ENCODE measurements at places on chromosomes 11 and 22.

- DNase-seq = no peak
Measured at GRCh38 chr11:59200423-59200746, 12.3 kb downstream of the MPEG1 start.

GRCh38 chr11:66432597-66432996 is 6.1 kb downstream of the MRPL11 start:
- DNase-seq = no peak

DNA sequence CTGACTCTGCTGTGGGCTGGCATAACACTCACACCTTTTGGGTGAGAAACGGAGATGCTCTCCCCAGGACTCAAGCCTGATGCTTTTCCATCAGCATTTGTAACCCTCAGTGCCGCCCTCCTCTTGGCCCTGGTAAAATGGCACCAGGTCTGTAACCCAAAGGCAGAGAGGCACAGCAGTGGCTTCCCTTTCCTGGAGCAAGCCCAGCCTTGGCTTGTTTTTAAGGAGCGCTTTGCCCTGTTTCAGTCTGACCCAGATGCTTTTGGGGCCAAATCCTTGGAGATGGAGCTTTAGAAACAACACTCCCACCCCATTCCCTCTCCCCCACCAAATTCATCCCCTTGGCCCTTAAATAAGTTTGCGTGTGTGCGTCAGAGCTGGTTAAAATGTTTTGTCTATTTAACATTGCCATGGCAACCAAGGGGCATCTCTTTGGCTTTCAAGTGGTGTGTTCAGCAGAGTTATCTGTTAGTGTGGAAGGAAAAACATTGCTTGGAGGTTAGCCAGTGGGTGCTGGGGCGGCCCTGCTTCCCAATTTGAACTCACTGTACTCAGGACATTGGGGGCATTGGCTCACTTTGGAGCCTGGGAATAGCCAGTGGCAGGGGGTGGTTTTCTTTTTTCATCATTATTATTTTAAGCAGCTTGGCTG is 134.1 kb downstream of the NAV2 start:
- DNase-seq = no peak

GRCh38 chr11:3926458-3927095 is 71.1 kb downstream of the STIM1 start:
- no peak for DNase-seq

DNA sequence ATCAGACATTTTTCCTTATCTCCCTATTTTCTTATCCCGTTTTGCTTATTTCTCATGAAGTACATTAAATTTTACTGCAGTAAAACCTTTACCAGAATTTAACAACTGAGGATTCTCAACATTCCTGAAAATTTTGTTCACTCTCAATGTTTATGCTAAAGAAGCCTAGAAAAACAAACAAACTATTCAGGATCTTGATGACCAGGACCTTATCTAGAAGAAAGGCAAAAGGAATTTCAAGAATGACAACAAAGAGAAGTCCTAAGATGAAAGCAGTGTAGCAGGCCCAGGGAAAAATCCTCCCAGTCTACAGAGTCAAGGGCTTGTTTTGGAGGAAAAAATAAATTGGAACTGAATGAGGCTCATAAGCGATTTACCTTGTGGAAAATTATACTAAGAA is 283.3 kb upstream of the ARHGAP42 start:
- no peak for DNase-seq

GRCh38 chr22:50022171-50022819 is 9.7 kb upstream of the IL17REL start:
- no peak for DNase-seq

DNA sequence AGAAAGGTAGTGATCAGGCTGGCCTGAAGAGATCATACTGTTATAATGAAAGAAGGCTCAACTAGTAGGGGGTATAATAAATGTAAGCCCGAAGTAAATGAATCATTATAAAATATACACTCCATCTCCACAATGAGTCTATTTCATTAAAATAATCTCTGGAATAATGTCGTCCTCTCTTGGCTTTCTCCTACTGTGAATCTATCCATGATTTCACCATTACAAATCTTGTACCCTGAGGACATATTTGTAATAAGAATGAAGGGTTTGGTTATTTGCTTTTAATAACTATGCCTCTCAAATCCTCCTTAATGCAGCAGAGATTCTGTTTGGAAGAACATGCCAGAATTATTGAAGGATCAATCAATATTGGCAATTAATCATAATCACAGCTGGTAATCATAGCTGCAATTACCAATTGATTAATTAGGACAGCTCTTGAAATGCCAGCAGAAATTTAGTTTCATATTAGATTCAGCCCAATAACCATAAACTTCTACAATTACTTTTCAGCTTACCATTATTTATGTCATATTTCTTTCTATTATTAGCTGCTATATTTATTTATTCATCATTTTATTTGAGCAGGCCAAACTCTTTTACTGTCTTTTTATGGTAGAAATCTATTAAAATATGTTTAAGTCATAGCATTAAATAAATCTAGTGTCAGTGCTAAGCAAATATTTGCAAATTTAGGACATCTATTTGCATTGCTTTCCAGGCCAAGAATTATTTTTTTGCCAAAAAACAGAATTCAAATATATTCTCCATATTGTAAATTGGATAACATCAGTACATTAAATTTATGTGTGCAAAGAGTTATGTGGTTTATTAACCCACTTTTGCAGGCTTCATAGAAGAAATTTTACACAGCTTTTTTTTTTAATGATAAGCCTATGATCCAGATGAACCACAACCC is 588.4 kb upstream of the LRRC4C start:
- no peak for DNase-seq

- DNase-seq = no peak
Measured at GRCh38 chr11:83166193-83166866, 9.4 kb downstream of the PCF11 start.

DNA sequence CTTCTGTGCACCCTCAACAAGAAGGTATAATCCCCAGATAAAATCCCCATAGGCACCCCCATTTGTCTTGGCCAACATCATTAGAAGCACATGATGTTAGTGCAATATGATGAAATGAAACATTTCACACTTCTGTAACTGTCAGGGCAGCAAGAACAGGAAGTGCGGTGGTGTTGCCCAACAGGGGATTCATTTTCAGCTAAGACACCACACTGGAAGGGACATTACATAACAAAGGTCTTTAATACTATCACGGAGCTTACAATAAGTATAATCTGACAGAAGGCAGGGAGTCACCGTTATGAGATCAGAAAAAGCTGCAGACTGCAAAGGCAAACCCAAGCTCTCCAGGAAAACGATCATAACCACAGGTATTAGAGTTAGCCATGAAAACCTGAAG is 2.0 kb downstream of the OR52W1 start:
- DNase-seq = no peak

- no peak for DNase-seq
Measured at GRCh38 chr11:46686886-46687795, 13.3 kb downstream of the ARHGAP1 start.

- DNase-seq = no peak
Measured at GRCh38 chr22:50313021-50313420, 5.6 kb upstream of the PLXNB2 start.

DNA sequence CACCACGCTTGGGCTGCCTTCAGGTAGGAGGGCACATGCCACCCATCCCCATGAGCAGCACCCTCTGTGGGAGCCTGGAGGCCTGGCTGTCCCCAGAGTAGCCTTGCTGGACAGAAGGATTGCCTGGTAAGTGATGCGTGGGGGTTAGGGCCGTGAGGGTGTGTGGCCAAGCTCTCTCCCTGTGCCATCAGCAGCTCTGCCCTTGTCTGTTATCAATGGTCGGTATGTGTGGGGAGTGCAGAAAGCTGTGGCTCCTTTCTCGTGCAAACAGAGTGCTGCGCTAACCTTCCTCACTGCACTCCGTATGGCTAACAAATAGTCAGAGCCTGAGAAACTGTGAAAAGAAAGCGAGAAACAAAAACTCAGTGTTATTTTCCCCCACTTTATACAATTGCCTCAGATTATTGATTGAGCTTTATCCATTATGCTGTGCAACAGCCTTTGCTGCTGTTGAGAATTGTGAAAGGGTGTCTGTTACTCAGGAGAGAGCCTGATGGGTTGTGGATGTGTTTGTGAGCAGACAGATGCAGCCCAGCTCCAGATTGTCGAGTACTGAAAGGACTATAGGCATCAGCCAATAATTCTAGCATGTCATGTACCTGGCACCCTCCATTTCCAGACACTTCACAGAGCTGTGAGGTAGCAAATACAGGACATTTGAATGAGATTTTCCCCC is 432.2 kb downstream of the NTM start:
- no peak for DNase-seq

- no peak for DNase-seq
Measured at GRCh38 chr22:35208003-35208402, 49.3 kb upstream of the HMGXB4 start.

DNA sequence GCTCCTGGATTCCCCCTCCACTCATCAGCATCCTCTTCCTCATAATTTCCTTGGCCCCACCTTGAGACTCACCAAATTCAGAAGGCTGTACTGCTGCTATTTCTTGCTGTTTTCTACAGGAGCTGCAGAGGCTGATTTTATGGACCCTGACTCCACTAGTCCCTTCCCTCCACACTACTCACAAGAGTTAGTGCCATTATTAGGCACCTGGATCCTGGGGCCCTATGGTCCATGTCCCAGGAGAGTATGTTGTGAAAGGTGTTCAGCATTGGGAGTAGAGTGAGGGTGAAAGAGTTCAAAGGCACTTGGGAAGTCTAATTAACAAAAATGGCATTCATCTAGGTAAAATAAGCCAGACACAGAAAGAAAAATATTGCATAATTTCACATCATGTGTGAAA is at the start of gene OR56A4:
OR56A4 (minus strand) TSS at position 101 of the 400 bp plus-strand sequence. CDS start 3,954 bp downstream, outside the sequence.
- DNase-seq = no peak

- DNase-seq = no peak
Measured at GRCh38 chr11:62669420-62670161, 1.9 kb upstream of the UQCC3 start.

- no peak for DNase-seq
Measured at GRCh38 chr11:113568566-113568965, 93.4 kb upstream of the DRD2 start.

DNA sequence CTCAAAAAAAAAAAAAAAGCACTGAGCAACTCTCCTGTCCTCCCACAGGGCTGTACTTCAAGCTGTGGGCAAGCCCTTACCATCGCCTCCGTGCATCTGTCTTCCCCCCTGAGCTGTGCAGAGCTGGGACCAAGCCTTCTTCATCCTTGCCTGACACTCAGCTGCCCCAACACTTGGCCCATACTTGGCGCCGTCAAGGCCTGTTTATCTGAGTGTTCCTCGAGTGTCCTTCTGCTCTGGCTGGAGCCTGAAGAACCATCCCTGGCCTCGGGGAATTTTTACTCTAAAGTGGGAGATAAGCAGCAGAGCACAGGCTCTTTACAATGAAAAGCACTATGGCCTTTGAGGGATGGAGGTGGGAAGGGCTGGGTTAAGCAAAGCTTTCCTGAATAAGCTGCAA is 1.6 kb upstream of the TIRAP start:
- no peak for DNase-seq

- no peak for DNase-seq
Measured at GRCh38 chr22:20946080-20946986, 20.7 kb upstream of the AIFM3 start.

DNA sequence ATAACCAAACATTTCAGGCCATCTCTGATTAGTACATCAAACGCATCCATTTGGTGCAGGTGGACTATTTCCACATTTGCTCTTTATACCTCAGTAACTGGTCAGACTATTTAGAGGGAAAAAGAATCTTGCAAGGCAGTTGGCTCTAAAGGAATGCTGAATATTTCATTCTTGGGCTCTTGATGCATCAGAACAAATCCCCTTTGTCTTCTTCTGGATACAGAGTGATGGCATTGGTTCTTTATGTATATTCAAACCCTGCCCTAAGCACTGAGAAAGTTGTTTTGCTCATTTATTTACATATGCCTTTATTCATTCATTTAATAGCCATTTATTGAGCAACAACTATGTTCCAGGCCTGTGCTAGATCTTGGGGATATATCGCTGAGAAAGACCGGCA is 31.1 kb upstream of the RAB30 start:
- DNase-seq = no peak

- DNase-seq = no peak
Measured at GRCh38 chr22:46100401-46101105, 49.8 kb upstream of the PPARA start.

- DNase-seq = no peak
Measured at GRCh38 chr11:88697139-88697538, 359.6 kb upstream of the CTSC start.

GRCh38 chr11:129209891-129210830 is 18.0 kb upstream of the ARHGAP32 start:
- DNase-seq = no peak

- no peak for DNase-seq
Measured at GRCh38 chr11:6397636-6398035, 7.4 kb downstream of the SMPD1 start.

DNA sequence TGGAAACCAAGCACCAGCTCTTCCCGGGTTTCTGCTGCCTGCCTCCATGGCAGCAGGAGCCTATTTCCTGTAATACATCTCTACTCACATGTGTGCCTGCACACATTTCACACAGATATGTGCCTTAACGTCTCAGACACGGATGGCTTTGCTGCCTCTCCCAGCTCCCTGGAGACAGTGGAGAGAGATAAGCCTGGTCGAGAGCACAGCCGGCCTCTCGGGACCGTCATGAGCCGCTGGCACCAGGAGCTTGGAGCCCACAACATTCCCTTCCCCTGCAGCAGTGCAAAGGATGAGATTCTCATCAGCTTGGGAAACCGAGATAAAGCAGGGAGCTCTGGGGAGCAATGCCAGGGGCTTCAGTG is 587.7 kb downstream of the BRD1 start:
- no peak for DNase-seq

GRCh38 chr22:42977569-42977968 is 37.4 kb downstream of the PACSIN2 start:
- DNase-seq = no peak

GRCh38 chr11:76824980-76825725 is 35.6 kb upstream of the ACER3 start:
- no peak for DNase-seq

DNA sequence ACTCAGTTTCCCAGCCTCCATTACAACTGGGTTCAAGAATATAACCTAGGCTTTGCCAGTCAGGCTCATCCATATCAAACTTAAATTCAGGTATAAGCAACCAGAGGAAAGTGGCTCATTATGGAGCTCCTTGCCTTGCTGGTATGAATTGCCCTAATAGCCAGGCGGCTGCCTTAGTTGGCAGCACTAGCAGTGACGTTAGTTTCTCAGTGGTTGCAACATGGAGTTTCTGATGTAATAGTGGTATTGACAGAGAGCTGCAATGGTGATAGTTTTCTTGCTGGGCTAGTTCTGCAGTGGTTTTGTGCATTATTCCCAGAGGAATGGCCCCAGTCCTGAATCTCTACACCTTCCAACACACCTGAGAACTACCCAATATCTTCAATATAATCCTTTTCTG is 3.8 kb upstream of the TMEM123 start:
- no peak for DNase-seq

DNA sequence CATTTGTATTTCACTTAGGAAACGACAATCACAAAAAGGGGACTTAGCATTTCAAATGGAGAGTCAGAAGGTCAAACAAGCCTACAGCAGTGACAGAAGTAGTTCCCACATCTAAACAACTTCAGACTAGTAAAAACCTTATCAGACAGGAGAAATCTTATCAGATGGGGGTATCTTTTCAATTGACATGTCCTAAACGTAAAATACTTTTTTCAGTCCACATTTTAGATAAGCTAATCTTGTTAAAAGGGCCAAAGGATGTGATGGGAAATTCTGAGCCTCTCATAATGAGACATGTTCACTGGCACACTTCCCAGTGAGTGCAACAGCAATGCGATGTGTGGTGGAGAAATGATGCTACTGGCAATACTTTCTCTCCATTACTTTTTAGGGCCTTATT is 2.4 kb downstream of the MAPK1 start:
- DNase-seq = no peak
